Chondrocyte (in vitro differentiated cells): ENCODE measurements at places on chromosomes 7 and 10. TPM values are rescaled to one million over a fixed set of nuclear protein-coding genes. Genes with fewer than 3 reads are reported as not detected.

Gene FAM25G
- total RNA-seq = not detected in 3 replicates

- no peak overlapping the region for H3K4me3 ChIP-seq
- DNase-seq = no peak
- H3K27ac ChIP-seq = peak overlapping the region; percentile 62
- H3K36me3 ChIP-seq = no peaks in the 10 kb centered on the region
Observed at GRCh38 chr7:116588641-116589594, 64.1 kb downstream of the CAV1 start.

GRCh38 chr10:78261291-78261690, 227.6 kb downstream of the RPS24 start:
- H3K4me1 ChIP-seq = peaks cover 6% of the 10 kb centered on the region
- no peaks in the 10 kb centered on the region for H3K36me3 ChIP-seq
- no peak for DNase-seq
- no peak overlapping the region for H3K4me3 ChIP-seq
- no peaks in the 10 kb centered on the region for H3K27me3 ChIP-seq

GRCh38 chr10:108709927-108710722, 1213.2 kb downstream of the XPNPEP1 start:
- no peak overlapping the region for H3K4me3 ChIP-seq
- no peak overlapping the region for H3K27ac ChIP-seq
- no peaks in the 10 kb centered on the region for H3K27me3 ChIP-seq
- no peaks in the 10 kb centered on the region for H3K4me1 ChIP-seq
- no peak for DNase-seq
- H3K36me3 ChIP-seq = no peaks in the 10 kb centered on the region

DNA sequence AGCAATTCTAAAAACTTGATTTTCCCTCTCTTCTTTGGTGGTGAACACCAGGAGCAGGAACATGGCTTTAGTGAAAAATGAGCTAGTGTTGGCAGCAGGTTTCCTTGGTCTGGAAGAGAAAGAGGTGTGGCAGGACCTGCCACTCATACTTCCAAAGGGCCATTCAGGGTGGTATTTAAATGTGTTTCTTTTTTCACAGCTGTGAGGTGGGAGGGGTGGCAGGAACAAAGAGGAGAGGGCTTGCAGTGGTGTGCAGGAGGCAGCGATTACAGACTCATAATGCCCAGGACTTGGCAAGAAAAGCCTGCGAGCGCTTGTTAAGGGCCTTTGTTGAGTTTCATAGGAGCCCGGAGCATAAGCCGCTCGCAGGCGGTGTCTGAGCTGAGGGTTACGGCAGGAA, 36.8 kb downstream of the WIPF3 start:
- peaks cover 31% of the 10 kb centered on the region for H3K27me3 ChIP-seq
- H3K36me3 ChIP-seq = peaks cover 2% of the 10 kb centered on the region
- no peak overlapping the region for H3K27ac ChIP-seq
- no peak for DNase-seq
- no peaks in the 10 kb centered on the region for H3K4me1 ChIP-seq
- no peak overlapping the region for H3K4me3 ChIP-seq

GRCh38 chr10:132868995-132869394, 73.4 kb downstream of the CFAP46 start:
- H3K36me3 ChIP-seq = peaks cover 1% of the 10 kb centered on the region
- no peak overlapping the region for H3K4me3 ChIP-seq
- peaks cover 42% of the 10 kb centered on the region for H3K27me3 ChIP-seq

GRCh38 chr10:100858747-100859483, 53.8 kb upstream of the SLF2 start:
- no peak overlapping the region for H3K4me3 ChIP-seq
- H3K4me1 ChIP-seq = no peaks in the 10 kb centered on the region
- H3K27me3 ChIP-seq = peaks cover 69% of the 10 kb centered on the region
